CD4-positive, alpha-beta memory T cell (primary cell): ENCODE measurements at places on chromosomes 5 and 9. TPM values are rescaled to one million over a fixed set of nuclear protein-coding genes. Genes with fewer than 3 reads are reported as not detected.

DNA sequence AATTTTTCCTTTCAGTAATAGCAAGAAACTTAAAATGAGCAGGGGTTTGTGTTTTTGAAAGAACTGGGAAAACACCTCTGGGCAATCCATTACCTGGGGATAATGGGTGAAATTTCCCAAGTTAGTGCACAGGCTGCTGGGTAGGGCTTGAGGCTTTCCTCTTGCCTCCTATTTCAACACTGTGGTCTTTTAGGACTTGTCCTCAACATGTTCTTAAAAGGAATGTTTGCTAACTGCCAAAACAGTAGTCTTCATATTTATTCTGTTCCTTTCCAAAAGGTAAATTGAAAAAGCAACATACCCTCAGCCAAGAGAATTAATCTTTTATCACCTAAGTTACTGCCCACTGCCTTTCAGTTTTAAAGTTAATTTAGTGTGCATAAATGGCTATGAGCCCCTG is 158.3 kb upstream of the CCDC152 start:
- no peaks in the 10 kb centered on the region for H3K36me3 ChIP-seq
- H3K4me1 ChIP-seq: no peaks in the 10 kb centered on the region
- H3K27me3 ChIP-seq: no peaks in the 10 kb centered on the region
- no peak overlapping the region for H3K4me3 ChIP-seq
- H3K27ac ChIP-seq: no peak overlapping the region
- DNase-seq: no peak

LOX gene
- not detected for total RNA-seq

GRCh38 chr5:41256400-41256799 is 43.1 kb upstream of the C6 start:
- H3K27ac ChIP-seq: no peak overlapping the region
- H3K27me3 ChIP-seq: no peaks in the 10 kb centered on the region
- no peak for DNase-seq
- no peak overlapping the region for H3K4me3 ChIP-seq

- no peak overlapping the region for H3K27ac ChIP-seq
- no peak overlapping the region for H3K4me3 ChIP-seq
- H3K27me3 ChIP-seq: no peaks in the 10 kb centered on the region
- DNase-seq: no peak
Measured at GRCh38 chr5:135642934-135643333, 64.1 kb upstream of the CXCL14 start.

DNA sequence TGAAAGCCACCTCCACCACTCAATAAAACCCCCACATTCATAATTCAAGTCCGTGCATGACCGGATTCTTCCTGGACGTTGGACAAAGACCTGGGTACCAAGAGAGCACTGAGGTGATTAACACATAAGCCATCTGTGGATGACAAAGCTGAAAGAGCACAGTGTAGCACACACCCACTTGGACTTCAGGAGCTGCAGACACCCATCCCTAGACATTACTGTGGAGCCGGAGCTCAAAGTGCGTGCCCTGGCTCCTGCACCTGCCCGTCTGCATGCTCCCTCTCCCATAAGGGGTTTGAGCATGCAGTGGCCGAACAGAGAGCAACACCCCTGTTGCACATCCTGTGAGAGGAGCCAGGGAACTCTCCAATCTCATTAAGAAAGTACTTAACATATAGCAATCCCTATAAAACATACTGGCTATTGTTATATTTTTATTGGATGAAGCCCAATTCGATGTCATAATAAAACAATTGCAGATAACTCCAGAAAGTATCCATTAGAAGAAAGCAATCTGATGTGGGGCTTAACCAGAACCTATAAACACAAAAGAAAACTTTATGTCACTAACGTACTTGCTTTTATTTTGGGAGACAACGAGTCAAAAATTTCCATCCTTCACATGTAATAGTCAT is 1174.2 kb upstream of the C9orf72 start:
- H3K4me1 ChIP-seq: no peaks in the 10 kb centered on the region
- no peak overlapping the region for H3K4me3 ChIP-seq
- DNase-seq: no peak
- no peaks in the 10 kb centered on the region for H3K36me3 ChIP-seq

GRCh38 chr5:132073231-132074013 is at the start of gene CSF2:
Gene CSF2, plus strand, starts transcription at chr5:132073789. Its CDS starts 35 bp downstream, at chr5:132073824.
- no peak for DNase-seq
- H3K27me3 ChIP-seq: no peaks in the 10 kb centered on the region
- peaks cover 52% of the 10 kb centered on the region for H3K4me1 ChIP-seq
- H3K4me3 ChIP-seq: no peak within 1 kb of the TSS

DNA sequence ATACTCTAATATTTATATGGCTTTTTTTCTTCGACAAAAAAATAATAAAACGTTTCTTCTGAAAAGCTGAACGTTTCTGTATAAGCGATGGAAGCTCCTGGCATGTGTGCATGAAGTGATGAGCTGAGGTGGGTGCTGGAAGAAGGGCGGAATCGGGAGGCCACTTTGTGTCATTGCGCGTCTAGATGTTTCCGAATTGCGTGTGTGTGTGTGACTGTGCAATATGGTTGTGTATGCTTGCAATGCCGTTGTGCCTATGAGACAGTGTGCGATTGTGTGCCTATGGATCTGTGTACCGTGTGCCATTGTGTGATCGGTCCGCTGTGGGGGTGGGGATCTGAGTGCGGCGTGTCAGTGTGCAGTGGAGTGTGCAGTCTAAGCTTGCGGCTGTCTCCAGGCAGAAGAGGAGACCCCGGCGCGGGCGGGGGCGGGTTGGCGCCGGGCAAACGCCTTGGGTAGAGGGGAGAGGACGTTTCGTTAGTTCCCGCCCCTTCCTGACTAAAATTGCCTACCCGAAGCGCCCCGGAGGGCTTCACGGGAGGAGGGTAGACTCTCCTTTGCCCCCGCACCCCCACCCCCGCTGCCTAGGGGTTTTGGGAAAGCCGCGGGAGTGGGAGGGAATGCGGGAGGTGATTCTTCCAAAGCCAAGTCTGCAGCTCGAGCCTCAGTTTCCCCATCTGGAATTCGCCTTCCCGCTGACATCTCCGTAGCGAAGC is 24.2 kb downstream of the PCDHGC5 start:
- peak overlapping the region; percentile 70 for H3K4me3 ChIP-seq
- DNase-seq: peak; percentile 16
- peak overlapping the region; percentile 24 for H3K27ac ChIP-seq
- H3K4me1 ChIP-seq: peaks cover 20% of the 10 kb centered on the region

DNA sequence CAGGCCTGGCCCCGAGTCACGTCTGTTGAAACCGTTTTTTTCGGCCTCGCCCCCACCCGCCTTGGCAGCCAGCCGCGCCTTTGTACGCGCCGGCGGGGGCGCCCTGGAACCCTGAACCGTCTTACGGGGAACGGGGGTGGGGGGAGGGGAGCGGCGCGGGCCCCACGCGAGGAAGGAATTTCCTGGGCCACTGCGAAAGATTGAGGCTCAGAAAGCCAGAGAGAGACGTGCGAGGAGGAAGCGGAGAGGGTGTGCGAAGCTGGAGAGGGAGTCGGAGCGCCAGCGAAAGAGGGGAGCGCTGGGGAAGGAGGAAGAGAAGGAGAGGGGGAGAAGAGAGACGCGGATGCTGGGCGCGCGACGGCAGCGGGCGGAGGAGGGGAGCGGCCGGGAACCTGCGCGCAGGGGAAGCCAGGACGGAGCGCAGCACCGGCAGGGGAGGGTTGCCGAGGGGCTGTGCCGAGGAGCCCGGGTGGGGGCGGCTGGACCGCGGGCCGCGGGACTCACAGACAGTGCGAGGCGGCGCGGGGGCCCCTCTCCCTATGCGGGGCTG is 4.6 kb upstream of the PRDM12 start:
- no peak overlapping the region for H3K4me3 ChIP-seq
- peaks cover 40% of the 10 kb centered on the region for H3K4me1 ChIP-seq
- H3K27ac ChIP-seq: no peak overlapping the region
- no peak for DNase-seq

GRCh38 chr5:88401686-88402085 is 133.0 kb upstream of the TMEM161B start:
- DNase-seq: no peak
- H3K36me3 ChIP-seq: no peaks in the 10 kb centered on the region
- no peaks in the 10 kb centered on the region for H3K27me3 ChIP-seq
- no peaks in the 10 kb centered on the region for H3K4me1 ChIP-seq
- H3K4me3 ChIP-seq: no peak overlapping the region
- H3K27ac ChIP-seq: no peak overlapping the region
